ENCODE measurements at places on chromosomes 5 and 9.

- DNase-seq = no peak
These were observed 1202.1 kb downstream of the PTPRD start for GRCh38 chr9:9410736-9411135.

- no peak for DNase-seq
These were observed 292.9 kb upstream of the PUM3 start for GRCh38 chr9:3136686-3137346.

DNA sequence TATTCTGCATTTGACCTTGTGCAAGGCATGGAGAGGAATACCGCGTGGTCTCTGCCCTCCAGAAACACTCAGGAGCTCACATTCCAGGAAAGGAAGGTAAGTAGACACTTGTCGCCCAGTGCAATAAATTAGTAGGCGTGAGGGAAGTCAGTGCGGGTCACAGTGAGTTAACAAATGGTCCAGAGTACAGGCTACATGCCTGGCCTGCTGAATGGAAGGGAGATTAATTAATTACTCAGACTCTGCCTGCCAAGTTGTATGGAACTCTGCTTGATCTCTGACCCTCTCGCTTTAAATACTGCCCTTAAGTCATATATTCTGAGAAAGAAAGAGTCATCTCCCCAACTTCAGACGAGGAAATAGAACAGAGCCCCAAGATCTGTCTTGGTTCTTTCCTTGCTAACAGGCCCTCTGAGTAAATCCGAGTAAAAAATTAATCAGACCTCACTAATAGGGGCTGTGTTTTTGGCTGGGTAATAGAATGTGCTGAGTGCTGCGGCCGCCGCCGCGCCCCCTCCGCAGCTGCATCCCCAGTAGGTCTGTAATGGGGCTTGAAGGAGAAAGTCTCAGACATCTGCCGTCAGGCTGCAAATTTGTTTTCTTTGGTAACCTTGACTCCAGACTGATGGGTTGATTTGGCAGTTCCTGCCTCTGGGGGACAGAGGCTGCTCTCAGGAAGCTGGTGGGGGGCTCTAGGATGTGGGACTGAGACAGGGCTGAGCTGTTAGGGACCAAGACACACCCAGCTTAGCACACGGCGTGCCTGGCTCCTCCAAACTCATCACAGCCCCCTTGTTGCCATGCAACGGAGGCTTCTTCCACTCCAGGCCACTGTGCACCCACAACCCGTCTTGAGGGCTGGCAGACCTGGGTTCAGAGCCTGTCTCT lies 144.4 kb downstream of the NSG2 start:
- no peak for DNase-seq

DNA sequence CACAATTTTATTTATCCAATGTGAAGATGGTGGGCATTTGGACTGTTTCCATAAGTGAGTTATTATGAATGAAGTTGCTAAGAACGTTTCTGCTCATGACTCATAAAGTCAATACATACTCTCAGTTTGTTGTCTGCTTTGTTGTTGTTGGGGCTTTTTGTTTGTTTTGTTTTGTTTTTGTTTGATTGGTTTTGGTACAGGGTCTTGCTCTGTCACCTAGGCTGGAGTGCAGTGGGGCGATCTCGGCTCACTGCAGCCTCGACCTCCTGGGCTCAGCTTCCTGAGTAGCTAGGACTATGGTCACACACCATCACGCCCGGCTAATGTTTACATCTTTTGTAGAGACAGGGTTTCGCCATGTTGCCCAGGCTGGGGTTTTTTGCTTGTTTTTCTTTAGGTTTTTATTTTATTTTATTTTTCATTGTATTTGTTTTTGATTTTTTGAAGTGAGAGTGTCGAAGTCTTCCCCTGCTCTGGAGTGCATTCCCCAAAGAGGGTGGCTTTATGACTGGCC lies 18.0 kb downstream of the TRIM7 start:
- no peak for DNase-seq

- DNase-seq = no peak
These were observed 30.1 kb upstream of the SIL1 start for GRCh38 chr5:139228201-139228803.

GRCh38 chr9:69173891-69174615 lies at the start of gene TJP2:
Gene TJP2 (plus strand): TSS chr9:69174277. CDS start chr9:69174373, 96 bp downstream.
- DNase-seq = peak; percentile 20

DNA sequence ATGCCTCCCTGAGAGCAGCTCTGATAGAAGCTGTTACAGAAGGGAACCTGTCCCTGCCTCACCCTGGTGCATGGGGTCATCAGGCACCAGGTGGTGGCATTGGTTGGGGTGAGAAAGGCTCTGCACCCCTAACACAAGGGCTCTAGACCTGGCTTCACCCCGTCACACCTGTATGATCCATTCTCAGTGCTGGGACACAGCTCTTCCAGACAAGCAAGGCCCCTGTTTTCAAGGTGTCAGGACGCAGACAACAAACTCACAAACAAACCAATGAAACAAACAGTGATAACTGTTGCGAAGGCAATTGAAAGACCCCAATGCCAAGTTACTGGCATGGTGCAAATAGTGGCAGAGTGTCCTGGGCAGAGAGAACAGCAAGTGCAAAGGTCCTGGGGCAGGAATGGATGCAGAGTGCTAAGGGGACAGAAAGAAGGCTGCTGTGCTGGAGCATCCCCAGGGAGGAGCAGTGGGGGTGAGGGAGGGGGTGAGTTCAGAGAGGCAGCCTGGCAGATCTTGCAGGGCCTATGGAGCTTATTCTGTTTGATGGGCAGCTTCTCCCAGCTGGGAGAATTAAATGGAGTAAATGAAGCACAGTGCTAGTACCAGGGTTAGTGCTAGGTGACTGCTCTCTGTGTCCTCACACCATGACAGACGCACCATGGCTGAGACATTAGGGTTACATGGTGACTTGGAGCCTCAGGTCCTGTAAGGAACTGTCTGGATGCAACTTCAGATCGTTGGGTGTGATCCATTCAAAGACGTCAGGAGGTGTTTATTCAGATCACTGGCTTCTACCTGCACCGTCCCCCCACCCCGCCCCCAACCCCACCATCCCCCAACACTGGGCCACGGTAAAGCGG lies 67.9 kb upstream of the UNC5A start:
- DNase-seq = no peak

GRCh38 chr5:24235946-24236345 lies 408.8 kb downstream of the CDH10 start:
- DNase-seq = no peak

DNA sequence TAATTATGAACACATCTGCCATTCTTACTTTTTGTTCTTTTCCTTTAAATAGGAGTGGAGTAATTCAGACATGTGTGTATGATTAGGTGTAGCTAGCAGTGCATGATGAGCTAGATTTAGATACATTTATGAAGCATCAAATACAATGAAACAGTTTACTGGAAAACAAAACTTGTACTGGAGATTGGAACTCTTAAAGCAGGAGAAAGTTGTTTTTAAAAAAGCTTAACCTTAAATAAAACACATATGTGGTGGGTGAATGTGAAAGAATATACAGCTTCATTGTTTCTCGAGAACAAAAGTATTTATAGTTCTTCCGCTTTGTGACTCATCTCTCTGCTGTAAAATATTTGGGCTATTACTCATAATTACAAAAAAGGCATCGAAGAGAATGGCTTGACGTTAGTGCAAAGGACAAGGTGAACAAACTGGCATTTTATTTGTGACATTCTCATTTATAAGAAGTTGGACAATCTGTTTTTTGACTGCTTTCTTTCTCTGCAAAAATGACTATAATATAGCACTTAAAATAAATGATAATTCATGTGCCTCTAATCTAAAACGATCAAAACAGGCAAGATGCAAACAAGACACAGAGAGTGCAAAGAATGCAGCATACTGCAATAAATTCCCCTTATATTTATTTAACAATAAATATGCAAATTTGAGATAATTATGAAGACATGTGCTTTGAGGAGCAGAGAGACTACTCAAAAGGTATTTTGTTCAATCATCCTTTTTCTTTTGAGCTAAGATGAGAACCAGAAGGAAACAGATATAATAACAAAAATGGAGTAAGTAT lies 478.8 kb downstream of the CETN3 start:
- DNase-seq = no peak

- no peak for DNase-seq
These were observed 33.0 kb upstream of the NFIB start for GRCh38 chr9:14346811-14347405.

- no peak for DNase-seq
These were observed 146.2 kb upstream of the LRRTM2 start for GRCh38 chr5:139021346-139021745.

DNA sequence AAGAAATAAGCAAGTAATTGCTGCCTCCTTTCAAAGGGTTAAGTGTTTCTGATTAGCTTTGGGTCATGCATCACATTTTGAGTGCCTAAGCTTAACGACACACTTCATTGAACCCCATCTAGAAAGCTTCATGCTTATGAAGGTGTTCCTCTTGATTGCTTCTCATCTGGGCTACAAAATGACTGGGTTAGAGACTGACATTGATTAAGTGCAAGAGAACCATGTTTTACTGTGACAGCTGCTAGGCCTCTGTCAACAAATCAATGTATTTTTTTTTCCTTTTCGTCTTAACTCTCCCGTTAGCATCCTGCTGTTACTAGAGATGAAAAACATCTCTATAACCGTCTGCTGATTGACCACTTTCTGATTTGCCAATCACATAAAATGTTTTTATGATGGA lies 725.0 kb downstream of the TLE1 start:
- no peak for DNase-seq

GRCh38 chr5:175718401-175719108 lies 60.7 kb downstream of the HRH2 start:
- DNase-seq = no peak

- no peak for DNase-seq
These were observed 78.8 kb downstream of the SPTLC1 start for GRCh38 chr9:92036411-92036746.

DNA sequence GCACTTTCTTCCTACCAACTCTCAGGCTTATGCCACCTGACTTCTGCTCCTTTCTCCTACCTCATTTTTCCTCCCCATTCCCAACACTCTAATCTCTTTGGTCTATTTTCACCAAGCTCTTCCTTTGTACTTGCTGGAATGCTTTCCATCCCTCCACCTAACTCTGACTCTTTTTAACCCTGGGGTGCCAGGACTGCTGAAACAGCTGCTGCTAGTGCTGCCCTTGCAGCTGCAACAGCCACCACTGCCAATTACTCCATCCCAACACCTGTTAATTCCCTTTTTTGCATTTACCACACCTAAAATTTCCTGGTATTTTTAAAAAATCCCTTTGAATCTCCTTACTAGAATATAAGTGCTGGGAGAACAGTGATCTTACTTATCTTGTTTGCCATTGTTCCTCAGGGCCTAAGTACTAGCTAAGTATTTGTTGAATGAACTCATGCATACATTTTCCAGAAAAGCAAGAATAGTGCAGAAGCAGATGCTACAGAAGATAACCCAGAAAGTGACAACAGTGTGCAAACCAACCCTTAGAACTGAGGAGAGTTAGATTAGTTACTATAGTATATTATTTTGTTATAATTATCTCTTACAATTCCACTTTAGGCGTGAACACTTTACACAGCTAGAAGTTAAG lies 11.5 kb downstream of the NADK2 start:
- no peak for DNase-seq

DNA sequence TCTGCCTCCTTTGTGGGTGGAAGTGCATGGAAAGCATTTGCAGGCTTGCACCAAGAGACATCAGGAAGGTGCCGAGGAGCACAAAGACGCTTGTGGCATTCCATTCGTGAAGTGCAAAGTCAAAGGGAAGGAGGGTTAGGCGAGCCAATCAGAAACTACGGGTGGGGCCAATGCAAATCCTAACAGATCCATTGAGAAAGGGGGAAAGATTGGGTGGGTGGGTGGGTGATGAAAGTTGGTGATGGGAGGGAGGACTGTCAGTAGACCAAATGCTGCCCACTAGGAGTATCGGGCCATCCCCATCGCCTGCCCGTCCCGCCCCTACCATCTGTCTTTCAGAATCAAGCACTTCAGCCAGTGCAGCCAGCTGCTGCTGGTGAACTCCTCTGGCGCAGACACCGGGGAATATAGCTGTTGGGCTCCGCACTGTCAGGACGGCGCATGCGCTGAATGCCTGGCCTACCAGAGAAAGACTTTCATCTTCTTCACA lies 17.1 kb upstream of the ANXA6 start:
- DNase-seq = no peak

- no peak for DNase-seq
These were observed 298.4 kb downstream of the TLE1 start for GRCh38 chr9:81390792-81391456.

DNA sequence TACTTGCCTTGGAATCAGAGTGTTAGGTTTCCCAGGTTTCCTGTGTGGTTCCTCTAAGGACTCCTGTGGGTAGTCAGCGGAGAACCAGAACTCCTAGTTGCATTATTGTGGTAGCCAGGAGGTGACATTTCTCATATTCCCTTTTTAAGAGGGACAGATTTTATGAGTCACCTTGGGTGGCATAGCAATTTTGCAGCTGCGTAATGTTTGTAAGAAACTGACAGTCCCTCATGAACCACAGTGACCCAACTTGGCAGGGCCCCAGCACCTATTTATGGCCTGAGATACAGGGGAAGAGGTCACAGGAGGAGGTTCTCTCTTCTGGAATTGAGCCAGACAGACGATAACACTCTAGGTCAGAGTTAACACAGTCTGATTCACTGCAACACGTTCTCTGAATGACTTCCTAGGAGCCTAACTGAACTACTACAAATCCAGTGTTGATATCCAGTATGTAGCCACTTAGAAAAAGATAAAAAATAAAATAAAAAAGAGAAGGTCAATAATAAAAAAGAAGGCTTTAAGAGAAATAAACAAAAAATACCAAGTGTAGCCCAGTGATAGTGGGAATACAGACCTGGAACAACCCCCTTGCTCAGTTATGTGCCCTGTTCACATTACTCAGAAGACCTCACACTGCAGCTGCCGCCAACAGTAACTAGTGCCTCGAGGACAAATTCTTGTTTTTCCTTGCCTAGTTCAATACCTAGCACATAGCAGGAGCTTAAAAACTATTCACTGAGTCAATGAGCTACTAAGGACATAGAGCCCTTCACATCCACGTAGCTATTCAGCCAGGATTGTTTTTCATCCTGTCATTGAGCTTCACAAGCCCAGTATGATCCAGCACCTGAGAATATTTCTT lies 50.7 kb upstream of the VLDLR start:
- DNase-seq = no peak

- no peak for DNase-seq
These were observed 87.3 kb downstream of the YIPF5 start for GRCh38 chr5:144083185-144083584.

- no peak for DNase-seq
These were observed 159.6 kb downstream of the TLE4 start for GRCh38 chr9:79731171-79731890.

GRCh38 chr9:107890921-107891465 lies 401.4 kb upstream of the KLF4 start:
- DNase-seq = no peak

- no peak for DNase-seq
These were observed 27.6 kb upstream of the CXCL14 start for GRCh38 chr5:135606431-135606830.

DNA sequence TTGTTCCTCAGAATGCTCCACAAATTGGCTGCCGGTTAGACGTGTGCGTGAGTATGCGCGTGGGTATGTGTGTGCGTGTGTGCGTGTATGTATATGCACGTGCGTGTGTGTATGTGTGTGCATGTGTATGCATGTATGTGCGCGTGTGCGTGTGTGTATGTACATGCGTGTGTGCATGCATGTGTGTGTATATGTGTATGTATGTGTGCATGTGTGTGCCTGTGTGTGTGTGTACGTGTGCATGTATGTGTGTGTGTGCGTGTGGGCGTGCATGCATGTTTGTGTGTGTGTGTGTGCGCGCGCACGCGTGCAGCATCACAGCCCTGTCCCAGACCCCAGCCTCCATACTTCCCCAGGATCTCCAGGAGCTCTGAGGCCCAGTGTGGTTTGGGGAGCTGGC lies 183.1 kb upstream of the IER5L start:
- no peak for DNase-seq

- no peak for DNase-seq
These were observed 835.4 kb downstream of the SEMA5A start for GRCh38 chr5:8710426-8710930.
